ENCODE measurements at places on chromosomes 3 and 15.

GRCh38 chr15:81339321-81339720 is 15.4 kb upstream of the STARD5 start:
- no peak for DNase-seq

GRCh38 chr15:50113992-50114780 is 4.8 kb downstream of the ATP8B4 start:
- no peak for DNase-seq

DNA sequence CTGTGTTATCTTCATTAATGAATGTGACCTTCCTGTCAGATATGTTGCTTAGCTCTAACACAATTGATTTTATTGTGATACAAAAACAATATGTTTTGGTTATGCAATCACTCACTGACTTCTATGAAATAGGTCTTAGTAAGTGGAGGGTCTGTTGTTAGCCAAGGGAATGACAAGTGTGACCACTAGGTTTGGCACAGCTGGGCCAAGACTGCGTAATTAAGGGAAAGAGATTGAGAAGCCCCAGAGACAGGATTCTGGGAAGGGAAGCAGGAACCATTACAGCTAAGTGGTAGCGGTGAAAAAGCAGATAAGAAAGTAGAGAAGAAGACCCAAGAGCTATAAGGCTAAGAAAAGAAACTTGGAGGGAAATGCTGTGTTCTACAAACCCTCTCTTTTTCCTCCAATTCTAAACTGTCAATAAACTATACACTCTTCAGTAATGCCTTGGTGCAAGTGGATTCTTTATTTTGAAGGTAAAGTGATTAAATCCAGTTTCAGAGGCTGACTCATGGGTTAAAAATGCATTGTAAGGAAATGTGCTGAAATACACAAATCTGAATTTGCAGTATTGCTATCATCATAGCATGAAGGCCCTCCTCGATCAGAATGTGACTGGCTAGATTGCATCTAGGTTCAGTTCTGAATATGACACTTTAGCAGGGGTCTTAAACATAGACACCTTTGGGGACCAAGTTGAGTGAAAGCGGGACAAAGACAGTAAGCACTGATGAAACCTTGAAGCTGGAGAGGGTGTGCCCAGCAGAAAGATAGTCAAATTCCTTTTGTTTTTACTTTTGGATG is 26.1 kb downstream of the KCNMB2 start:
- DNase-seq = no peak

- DNase-seq = no peak
These were observed 87.3 kb downstream of the CACNA1D start for GRCh38 chr3:53581671-53582070.

GRCh38 chr15:21267226-21267625 is 173.1 kb downstream of the POTEB3 start:
- no peak for DNase-seq

- no peak for DNase-seq
These were observed 6.4 kb downstream of the CADM2 start for GRCh38 chr3:84965141-84965540.

GRCh38 chr3:31285833-31286486 is 246.8 kb upstream of the STT3B start:
- no peak for DNase-seq

- no peak for DNase-seq
These were observed 37.8 kb downstream of the MITF start for GRCh38 chr3:69776920-69777581.

DNA sequence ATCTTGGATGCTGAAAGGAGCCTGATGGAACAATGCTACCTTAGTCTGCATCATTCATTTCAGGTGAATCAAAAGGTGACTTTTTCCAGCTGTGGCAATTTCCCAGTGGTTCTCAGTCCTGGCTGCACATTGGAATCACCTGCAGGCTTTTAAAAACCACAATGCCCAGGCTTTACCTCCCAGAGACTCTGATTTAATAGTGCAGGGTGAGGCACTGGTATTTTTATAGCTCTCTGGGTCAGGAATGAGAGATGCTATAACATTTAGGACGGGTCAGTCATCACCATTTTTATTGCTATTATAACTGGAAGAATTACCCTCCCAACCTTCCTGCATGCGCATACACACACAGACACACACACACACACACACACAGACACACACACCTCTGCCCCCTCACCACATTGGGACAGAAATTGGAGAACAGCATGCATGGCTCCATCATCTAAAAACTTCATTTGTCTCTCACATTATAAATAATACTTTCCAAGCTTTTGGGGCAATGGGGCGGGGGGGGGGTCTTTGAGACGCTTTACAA is 41.1 kb downstream of the LARP6 start:
- no peak for DNase-seq

DNA sequence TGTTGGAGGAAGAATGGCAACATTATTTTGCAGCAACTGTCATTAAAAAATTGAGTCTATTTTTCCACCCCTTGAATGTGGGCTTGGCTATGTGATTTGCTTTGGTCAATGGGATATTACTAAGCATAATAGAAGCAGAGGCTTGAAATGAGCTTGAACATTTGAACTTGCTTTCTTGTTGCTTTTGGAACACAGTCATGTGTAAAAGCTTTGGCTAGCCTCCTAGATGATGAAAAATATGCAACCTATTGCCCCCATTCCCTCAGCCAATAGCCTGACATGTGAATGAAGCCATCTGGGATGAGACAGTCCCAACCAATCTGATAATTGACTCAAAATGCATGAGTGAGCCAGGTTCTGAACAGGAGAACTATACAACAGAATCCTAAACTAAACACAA is 78.4 kb downstream of the PLSCR2 start:
- DNase-seq = no peak

- DNase-seq = no peak
These were observed 10.1 kb downstream of the MELTF start for GRCh38 chr3:197019535-197019934.
